Activated CD4-positive, alpha-beta T cell treated with anti-CD3 and anti-CD28 coated beads, Interleukin-2, amount 50 U/mL, for 4 hours (primary cell): ENCODE measurements at places on chromosomes 7 and 10.

- no peak for DNase-seq
Measured at GRCh38 chr10:178723-179122, 43.5 kb downstream of the ZMYND11 start.

GRCh38 chr10:100192350-100192749, 6.5 kb upstream of the ERLIN1 start:
- no peak for DNase-seq

- DNase-seq = no peak
Measured at GRCh38 chr7:152859781-152860191, 100.2 kb downstream of the ACTR3B start.

GRCh38 chr7:112161253-112162141, 44.7 kb downstream of the DOCK4 start:
- no peak for DNase-seq

GRCh38 chr7:123460616-123461015, 73.8 kb downstream of the IQUB start:
- no peak for DNase-seq

DNA sequence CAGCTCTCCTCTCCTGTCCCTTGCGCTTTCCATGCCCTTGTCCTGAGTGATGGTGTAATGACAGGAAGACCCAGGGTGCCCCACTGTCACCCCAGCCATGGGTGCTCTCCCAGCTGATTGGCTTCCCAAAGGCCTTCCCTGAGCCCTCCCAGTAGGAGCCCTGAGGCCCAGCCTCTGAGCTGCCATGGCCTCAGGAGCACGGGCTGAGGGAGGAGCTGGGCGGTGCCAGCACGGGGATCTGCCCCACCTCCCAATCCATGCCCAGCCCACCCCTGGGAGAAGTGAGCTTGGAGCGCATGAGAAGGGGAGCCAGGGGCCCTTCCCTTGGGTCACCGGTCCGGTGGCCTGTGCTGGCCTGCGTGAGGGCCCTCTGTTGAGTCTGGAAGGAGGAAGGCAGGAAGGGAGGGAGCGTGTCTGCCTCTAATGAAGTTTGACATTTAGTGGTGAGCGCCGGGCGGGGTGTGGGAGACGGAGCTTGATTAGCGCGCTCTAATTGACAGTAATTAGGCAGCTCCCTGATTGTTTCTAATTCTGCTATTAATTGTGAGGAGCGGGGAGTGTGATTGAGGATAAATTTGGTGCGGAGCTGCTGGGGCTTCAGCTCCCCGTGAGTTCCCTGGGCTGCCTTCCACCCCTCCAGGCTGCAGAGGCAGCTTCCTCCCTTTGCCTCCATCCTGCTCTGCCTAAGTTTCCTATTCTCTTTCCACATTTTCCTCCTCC, 28.3 kb downstream of the GBX1 start:
- no peak for DNase-seq

GRCh38 chr10:3931224-3931623, 146.2 kb upstream of the KLF6 start:
- no peak for DNase-seq

- DNase-seq = no peak
Measured at GRCh38 chr7:67608806-67609205, 612.2 kb downstream of the TYW1 start.

GRCh38 chr7:43904533-43905208, 1.7 kb downstream of the URGCP start:
- no peak for DNase-seq

- no peak for DNase-seq
Measured at GRCh38 chr7:134509010-134509409, 18.4 kb upstream of the AKR1B10 start.

GRCh38 chr10:113284635-113285034, 268.2 kb upstream of the HABP2 start:
- DNase-seq = no peak

DNA sequence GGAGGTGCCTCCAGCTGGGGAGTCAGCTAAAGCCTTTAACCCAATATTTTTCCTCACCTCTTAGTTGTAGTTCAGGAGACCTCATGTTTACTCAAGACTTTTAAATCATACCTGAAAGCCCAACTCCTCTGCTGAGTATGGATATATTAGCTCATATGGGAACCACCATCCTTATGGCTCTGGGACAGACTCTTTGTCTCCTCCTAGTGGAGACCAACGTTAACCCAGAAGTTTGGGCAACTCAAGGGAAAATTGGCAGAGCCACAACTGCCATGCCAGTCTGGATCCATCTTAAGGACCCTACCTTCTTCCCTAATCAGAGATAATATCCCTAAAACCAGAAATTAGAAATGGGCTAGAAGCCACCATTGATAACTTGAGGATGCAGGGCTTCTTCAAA, 80.8 kb downstream of the TMEM106B start:
- no peak for DNase-seq

DNA sequence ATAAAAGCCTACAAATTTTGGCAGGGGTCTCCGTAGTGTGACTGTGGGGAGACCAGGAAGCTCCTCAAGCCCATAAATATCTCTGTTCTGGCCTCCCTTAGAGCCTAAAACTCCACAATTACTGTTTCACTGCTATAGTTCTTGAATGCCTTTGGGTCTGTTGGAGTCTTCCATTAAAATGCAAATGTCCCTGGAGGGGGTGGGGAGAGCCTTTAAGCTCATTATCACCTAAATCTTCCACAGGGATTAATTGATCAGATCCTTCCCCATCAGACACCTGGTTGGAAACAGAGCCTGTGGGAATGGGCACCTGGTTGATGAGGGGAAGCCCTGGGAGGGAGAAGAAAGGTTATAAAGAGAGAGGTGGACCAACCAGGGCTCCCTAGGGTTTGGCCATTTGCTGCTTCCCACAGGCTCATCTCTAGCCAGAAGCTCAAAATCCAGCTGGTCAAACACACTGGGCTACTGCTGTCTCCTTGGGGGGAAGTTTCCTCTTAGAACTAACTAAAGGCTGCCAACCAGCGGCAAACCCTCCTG, 718.2 kb downstream of the LRMDA start:
- DNase-seq = no peak

GRCh38 chr10:14540611-14541010, 209.9 kb upstream of the FRMD4A start:
- no peak for DNase-seq

DNA sequence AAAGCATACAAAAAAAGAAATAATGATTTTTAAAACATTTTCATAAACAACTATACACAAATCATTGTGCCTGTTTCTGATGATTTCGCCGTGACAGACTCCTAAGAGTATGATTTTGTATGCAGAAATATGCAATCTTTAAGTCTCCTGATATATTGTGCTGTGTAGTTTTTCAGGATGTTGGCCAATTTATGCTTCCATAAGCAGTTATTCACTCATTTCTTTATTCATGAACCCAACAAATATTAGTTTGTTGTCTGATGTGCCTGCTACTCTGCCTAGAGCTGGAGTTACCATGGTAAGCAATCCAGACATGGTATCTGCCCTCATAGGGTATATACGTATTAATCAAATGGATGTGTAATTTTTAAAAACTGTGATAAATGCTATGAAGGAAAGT, 40.4 kb downstream of the PRR15 start:
- no peak for DNase-seq

- no peak for DNase-seq
Measured at GRCh38 chr7:66518151-66518691, 110.5 kb upstream of the KCTD7 start.

DNA sequence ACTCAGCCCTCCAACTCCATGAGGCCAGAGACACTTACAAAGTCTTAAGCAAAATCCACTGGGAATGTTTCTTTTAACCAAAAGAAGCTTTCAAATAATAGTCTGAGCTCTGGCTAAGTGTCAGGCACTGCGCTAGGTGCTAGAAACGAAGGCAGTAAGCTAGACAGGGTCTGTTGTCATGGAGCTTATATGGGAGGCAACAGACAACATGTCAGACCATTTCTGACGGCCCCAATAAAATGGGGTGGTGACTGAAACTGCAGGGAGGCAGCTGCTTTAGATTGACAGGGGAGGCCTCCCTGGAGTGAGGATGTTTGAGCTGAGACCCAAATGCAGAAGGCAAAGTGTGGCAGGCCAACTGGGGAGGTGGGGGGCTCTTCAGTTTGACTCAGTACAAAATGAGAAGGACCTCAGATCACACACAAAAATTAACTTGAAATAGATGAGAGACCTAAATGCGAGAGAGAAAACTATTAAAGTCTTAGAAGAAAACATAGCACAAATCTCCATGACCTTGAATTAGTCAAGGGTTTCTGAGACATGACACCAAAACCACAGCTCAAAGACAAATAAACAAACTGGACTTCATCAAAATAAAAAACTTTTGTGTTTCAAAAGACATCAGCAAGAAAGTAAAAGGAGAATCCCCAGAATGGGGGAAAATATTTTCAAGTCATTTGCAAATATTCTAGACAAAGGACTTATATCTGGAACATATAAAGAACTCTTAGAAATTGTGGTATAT, 40.6 kb downstream of the SH3PXD2A start:
- DNase-seq = no peak

GRCh38 chr10:80170641-80171040, 34.7 kb downstream of the ANXA11 start:
- no peak for DNase-seq

DNA sequence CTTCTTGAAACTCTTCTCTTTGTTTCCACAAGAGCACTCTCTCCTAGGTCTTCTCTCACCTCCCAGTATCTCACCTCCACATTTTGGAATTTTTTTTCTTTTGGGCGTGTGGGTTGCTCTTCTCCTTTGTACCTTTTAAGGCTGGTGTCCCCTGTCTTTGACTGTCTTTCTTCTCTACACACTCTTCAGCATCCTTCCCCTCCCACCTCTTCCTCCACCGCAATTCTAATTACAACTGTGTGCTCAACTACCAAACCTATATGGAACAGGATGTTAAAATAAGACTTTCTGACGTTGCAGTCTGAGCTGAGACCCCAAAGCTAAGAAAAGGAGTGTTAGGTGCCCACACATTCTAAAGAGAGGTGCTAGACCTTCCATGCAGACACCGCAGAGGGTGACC, 14.0 kb upstream of the ADRB1 start:
- no peak for DNase-seq

GRCh38 chr7:158271646-158272045, 316.0 kb downstream of the PTPRN2 start:
- DNase-seq = no peak

DNA sequence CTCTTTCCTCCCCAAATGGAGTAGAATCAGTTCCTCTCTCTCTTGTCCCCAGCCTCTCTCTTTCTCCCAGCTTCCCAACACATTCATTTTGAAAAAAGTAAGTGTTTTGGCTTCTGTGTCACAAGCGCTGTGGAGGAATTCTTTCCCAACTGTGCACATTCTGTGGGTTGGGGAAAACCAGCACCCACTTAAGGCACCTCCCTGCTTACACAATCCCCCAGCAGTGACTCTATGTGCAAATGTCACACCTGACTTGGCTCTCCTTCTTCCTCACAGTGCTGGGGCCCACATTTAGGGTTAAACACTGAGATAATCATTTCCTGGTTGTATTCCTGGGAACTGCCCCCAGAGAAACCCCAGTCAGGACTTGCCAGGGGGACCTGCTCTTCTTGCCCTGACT, 358.1 kb upstream of the ZNF32 start:
- DNase-seq = no peak

DNA sequence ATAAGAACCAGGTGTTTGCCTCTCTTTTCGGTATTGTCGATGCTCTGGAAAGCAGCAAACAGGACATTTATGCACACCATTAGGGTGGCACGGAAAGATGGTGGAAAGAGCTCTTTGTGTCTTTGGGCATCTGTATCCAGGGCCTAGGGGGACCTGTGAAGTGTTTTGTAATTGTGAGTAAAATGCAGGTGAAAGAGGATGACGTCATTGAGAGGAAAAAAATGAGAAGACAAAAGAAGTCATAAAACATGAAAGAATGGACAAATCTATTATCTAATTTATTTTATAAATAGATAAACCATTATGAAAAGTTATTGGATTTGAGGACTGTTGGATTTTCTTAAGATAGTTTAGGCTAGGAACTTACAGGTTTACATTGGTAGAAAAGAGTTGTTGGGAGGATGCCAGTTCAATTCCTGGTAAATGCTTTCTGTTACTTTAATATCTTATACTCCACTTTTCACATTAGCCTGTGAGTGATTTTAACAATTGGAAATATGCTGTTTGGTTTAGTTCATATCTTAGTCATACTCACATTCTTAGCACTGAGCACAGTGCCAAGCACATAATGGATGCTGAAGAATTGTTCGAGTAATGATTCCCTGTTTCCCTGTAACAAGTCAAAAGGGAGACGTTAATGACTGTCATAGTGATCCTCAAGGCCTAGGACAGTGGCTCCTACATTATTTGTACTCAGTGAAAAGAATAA, 62.6 kb downstream of the EXOC4 start:
- DNase-seq = no peak

DNA sequence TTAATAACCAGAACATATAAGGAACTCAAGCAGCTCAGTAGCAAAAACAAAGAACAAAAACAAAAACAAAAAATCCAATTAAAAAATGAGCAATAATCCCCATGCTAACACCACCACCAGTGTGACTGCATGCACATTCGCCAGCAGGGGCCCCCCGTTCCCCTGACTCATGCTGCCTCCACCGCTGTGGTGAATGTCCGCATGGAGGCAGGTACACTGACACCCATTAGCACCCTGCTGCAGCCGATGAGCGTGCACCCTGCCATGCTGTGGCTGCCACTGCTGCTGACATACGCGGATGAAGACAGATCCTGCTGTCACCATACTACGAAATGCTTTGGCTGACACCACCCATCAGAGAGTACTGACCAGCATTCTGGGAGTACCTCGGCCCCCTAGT, 321.6 kb upstream of the LRRTM3 start:
- no peak for DNase-seq

DNA sequence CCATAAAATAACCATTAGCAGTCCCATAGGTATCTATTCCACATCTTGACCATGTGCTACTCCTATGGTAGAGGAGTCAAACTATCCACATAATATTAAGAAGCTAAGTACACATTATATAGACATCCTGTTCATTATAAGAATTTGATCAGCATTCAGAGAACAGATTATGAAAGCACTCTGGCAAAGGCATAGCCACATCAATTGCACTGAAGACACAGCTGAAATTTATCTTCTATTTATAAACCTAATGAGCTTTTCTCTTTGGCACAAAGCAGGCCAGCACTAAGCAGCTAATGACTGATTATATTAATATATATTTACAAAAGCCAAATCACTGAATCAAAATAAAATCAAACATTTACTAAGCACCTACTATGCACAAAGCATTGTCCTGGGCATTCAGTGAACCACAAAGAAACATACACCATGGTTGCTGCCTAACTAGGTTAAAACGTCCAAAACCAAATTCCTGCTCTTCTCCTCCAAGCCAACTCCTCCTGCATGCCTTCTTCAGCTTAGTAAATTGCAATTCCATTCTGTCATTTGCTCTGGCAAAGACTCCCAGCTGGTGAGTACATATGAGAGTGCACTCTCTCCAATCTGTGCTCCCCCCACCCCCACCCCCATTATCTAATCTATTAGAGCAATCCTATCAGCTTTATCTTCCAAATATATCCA, 122.6 kb upstream of the ASAH2 start:
- no peak for DNase-seq
